ENCODE measurements at places on chromosomes 5 and 9. TPM values are rescaled to one million over a fixed set of nuclear protein-coding genes. Genes with fewer than 3 reads are reported as not detected.

Gene LCP2
- not detected for total RNA-seq

Gene GPSM1
- 26.9 TPM for total RNA-seq

Gene ACOT12
- total RNA-seq = not detected

Gene PHF2
- 12.0 TPM for total RNA-seq

Gene CD274
- 3.8 TPM for total RNA-seq

Gene PCDH12
- total RNA-seq = 0.15 TPM

Gene CDH12
- total RNA-seq = 0.44 TPM

Gene PCDHGA5
- total RNA-seq = 0.98 TPM

Gene DNAJC25
- total RNA-seq = 5.1 TPM

Gene LIFR
- total RNA-seq = 15.7 TPM

DNA sequence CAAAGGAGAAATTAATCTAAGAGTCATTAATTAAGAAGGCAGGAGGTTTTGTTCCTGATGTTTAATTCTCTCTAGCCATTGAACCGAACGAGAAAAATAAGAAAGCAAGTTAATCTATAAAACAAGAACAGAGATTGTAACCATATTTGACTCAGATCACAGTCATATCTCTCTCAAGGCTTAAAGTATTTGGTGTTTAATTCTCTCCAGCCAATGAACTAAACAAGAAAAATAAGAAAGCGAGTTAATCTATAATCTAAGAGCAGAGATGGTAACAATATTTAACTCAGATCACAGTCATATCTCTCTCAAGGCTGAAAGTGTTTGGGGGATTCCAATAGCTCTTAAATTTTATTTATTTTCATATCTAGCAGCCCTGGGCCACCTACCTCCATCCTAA, 74.4 kb upstream of the SHISAL2B start:
- DNase-seq = no peak

GRCh38 chr5:34756781-34757624, 82.0 kb upstream of the TTC23L start:
- DNase-seq = no peak

DNA sequence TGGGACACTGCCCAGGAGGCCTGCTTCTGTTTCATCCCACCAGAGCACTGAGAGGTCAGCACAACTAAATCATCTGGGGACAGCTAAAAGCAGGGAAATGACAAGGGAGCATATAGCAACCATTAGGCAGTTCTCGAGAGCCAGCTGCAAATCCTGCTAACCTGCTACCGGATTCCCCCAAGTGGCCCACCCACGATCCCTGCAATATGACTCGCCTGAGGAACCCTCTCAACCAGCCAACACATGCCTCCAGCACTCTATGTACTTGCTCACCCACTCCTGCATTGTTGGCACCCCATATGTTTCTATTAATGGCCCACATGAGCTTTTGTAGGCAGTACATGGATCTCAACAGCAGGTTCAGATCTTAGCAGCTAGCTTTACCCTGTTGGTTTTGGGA, 326.0 kb downstream of the GABRG2 start:
- no peak for DNase-seq

DNA sequence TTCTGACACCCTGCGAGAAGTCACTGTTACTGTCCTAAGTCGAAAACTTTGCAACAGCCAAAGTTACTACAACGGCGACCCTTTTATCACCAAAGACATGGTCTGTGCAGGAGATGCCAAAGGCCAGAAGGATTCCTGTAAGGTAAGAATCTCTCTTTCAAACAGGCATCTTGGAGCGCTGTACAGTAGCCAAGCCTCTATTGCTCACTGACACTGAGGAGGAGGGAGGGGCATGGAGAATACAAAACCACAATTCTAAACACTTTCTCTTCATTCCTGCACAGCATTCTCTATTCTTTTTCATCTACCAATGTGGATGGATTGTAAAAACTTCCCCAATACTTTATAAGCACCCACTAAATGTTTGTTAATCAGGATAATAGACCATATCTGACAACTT, 7.4 kb downstream of the GZMK start:
- DNase-seq = no peak

DNA sequence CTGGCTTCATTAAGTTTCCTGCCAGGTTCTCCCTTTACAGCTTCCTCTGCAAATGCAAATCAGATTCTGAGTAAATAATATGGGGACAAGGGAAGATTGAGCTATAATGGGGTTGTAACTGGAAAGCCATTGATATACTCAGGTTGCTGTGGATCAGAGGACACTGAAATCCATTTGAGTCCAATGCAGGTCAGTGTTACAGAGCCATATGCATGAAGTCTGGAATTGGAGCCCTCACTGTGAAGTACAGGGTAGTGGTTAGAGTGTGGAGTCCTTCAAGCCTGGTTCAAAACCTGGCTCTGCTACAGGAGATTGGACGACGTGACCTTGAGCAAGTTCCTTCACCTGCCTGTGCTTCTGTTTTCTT, 48.7 kb downstream of the TIMD4 start:
- no peak for DNase-seq

DNA sequence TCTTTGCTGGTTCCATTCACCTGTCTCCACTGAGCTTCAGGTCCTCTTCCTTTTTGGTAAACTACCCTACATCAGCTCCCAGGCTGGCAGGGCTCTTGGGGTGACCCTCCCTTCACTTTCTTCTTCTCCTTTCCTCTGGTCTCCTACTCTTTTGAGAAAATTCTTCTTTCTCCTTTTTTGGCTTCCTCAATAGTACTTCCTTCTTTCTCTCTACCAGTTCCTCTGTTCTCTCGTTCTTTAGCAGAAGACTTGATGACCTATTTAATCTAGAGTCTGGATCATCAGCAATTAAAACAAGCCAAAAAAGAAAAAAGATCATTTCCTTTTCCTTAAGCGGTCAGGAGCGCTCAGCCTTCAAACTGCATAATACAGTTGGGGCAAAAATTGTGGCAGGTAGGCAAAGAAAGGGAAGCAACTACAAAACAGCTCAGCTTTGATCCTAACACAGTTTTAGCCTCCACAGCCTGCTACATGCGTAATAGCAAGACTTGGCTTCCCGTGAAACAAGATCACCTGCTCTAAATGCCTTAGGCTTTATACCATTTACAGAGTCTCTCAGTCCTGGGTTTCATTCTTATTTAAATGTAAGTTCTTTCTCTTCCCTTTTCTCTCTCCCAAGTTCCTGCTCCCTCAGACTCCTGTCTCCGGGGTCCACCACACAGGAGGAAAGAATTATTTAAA, 14.0 kb upstream of the GSN start:
- no peak for DNase-seq

DNA sequence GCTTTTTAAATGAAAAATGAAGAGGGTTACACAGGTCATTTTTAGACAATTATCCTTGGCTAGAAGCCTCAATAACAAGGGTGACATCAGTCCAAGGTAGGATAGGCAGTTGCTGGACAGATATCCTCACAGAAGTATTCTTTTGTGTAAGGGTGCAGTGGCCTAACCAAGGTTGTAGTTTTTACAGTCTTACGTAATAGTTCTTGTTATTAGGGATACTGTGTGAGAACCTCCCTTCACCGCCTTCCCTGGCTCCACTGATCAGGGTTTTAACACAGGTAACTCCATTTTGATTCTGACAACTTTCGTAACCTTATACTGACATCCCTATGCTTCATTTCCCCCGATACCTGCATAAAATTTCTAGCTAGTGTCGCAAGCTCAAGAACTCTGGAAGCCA, 8.7 kb upstream of the CAPSL start:
- no peak for DNase-seq

DNA sequence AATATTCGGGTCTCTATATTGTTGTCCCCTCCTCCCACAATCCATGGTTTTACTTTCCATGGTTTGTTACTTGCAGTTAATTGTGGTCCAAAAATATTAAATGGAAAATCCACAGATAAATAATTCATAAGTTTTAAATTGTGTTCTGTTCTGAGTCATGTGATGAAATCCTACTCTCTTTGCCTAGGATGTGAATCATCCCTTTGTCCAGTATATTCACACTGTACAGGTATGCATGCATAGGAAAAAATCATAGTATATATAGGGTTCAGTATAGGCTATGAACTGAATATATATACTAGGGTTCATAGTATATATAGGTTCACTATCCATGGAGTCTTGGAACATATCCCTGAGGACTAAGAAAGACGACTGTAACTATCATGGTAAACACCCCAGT, 19.6 kb downstream of the INSYN2B start:
- DNase-seq = peak; percentile 44

- DNase-seq = no peak
Measured at GRCh38 chr5:35781181-35781790, 75.4 kb upstream of the IL7R start.

GRCh38 chr5:156892223-156892622, 42.1 kb downstream of the PPP1R2B start:
- DNase-seq = peak; percentile 14

DNA sequence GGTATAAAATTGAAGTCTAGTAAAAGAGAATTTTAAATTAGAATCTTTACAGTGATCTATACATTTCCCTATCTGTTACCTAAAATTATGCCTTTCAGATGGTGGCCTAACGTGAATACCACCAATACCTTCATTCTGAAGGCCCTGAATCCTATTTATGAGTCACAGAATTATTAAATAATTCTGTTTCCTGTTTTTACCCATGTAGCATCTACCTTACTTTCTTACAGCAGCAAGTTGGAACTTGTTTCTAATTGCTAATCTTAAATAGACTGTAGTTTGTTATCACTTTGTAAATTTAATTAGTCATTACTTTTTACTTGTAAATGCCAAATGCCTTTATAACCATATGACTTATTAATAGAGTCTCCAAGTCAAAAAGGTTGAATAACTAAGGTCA, 135.0 kb downstream of the PDE4D start:
- no peak for DNase-seq

DNA sequence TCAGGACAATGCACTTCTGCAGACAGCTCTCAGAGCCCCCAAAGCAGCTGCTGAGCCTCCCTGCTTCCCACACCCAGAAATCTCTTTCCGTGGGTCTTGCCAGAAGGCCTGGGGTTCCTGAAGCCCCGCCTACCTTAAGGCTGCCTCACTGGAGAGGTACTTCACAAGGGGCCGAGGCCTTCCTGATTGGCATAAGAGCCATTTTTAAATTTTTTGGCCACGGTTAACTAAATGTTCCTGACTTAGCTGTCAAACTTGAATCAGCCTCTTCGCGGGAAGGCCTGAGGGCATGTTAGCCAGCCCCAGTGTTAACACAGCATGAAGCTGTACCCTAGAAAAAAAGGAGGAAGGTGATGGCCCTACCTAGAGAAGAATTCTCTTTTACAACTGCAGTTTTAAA, 20.7 kb upstream of the EPB41L4B start:
- peak; percentile 37 for DNase-seq

- DNase-seq = no peak
Measured at GRCh38 chr5:126519637-126520592, 75.1 kb downstream of the ALDH7A1 start.

DNA sequence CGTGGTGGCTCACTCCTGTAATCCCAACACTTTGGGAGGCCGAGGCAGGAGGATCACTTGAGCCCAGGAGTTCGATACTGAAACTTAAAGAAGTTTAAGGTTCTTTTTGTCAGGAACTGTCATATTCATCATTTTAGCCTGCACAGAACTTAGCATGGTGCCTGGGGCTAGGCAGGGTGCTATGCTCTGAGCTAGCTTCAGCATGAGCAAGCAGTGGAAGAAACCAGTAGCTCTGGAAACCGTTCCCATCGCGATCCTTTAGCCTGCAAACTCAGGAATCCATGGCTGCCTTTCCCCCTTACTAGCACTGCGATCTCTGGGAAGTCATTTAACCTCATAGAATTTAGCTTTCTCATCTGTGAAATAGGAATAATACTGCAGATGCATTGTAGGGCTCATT, 80.4 kb downstream of the PTCH1 start:
- no peak for DNase-seq

DNA sequence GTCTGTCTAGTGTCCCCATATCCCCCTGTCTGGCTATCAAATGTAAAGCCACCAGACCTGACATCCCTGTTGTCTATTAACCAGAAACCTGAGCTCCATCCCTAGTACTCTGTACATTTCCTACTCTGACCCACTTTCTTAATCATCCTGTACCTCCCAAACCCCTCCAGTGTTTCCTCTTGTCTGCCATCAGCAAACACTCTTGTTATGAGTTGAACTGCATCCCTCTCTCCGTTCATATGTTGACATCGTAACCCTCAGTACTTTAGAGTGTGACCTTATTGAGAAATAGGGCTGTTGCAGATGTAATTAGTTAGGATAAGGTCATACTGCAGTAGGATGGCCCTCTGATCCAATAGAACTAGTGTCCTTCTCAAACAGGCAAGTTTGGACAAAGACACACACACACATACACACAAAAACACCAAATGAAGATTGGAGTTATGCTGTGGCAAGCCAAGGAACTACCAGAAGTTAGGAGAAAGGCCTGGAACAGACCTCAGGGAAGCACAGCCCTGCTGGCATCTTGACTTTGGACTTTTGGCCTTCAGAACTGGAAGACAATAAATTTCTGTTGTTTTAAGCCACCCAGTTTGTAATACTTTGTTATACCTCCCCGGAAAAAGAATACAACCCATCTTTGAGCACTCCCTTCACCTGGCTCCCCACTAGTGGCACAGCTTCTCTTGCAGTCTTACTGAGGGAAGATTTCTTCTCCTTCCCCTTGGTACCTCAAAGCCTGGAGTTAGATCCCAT, 180.0 kb upstream of the PTGER4 start:
- DNase-seq = no peak

GRCh38 chr9:33924978-33925797, 108.2 kb downstream of the UBE2R2 start:
- peak; percentile 57 for DNase-seq

DNA sequence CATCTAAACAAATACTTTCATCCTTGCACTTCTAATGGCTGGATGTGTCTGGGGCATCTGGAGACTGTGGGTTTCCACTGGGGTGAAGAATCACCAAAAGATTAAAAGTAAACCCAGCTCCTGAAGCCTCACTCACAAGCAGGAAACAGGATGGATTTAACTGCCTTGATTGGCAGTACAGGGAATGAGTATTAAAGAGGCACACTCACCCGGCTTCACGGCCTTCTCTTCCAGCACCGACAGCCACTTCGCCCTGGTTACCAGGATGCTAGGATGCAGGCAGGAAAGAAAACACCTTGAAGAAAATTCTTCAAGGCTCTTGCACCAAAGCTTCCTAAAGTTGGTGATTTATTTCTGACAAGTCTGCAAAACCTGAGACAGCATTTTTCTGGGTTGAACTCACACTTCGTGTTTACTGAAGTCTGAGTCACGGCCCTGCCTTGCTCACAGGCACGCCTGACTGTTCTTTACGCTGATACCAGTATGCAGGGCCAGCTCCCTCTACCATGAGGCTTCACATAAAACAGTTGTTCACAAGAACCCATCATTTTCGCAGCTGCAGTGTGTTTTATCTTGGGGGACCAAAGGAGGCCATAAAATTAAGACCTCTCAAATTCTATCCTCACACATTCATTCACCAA, 56.5 kb upstream of the ZNF354A start:
- DNase-seq = peak; percentile 98

GRCh38 chr9:115098226-115098965, 19.6 kb downstream of the TNC start:
- no peak for DNase-seq

GRCh38 chr9:101403516-101404285, 5.0 kb downstream of the ZNF189 start:
- DNase-seq = no peak

- no peak for DNase-seq
Measured at GRCh38 chr5:17794815-17795214, 160.6 kb downstream of the TAF11L14 start.

Data from PC-3 (cell line).